ENCODE measurements at places on chromosomes 2 and 18. TPM values are rescaled to one million over a fixed set of nuclear protein-coding genes. Genes with fewer than 3 reads are reported as not detected.

DNA sequence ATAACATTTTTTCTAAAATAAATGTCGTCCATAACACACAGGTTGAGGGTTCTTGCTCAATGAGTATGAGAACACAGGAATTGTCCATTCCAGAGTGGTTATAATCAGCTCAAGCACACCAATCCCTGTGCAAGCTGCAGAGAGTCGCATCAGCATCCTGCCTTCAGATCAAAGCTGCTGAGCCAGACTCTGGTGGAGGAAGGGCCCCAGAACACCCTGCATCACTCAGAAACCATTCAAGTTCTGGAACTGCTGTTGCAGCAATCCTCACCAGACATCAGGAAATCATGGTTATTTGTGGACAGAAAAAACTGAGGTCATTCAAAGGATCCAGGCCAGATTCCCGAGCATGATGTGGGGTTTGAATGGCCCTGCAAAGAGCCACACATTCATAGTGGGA lies 44.5 kb downstream of the DNER start:
- DNase-seq: no peak

GRCh38 chr18:26963292-26963691 lies 97.8 kb upstream of the AQP4 start:
- no peak for DNase-seq

- DNase-seq: no peak
Measured at GRCh38 chr2:239329972-239330572, 70.7 kb downstream of the HDAC4 start.

DNA sequence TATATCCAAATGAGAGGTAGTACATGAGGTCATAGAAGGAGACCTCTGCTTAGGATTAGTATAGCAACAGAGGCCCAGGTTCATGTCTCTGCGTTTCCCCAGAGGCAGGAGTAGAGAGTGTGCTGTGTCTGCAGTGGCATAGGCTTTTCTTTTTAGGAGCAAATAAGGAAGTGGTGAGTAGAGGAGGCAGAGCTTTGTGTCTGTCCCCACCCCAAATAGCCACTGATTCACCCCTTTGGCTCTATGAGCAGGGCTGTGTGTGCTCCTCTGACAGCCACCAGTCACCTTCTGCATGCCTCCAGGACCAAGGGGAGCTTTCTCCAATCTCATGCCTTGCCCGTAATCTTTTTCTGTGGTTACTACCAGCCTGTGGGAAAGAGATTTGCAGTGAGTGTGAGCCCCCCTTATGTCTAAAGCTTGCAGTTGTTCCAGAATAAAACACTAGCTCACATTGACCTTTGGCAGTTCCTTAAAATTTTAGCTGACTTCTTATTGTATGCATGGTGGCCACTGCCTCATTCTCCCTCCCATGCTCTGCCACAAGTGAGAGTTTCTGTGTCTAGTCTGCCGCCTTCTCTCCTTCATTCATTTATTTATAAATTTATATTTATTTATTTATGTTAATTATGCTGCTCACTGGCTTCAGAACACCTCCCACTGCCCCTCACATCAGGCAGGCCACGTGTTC lies 23.5 kb upstream of the ELAC1 start:
- no peak for DNase-seq

GRCh38 chr2:12603781-12604295 lies 112.9 kb upstream of the TRIB2 start:
- no peak for DNase-seq

- DNase-seq: no peak
Measured at GRCh38 chr2:160918906-160919503, 241.2 kb upstream of the TANK start.

DNA sequence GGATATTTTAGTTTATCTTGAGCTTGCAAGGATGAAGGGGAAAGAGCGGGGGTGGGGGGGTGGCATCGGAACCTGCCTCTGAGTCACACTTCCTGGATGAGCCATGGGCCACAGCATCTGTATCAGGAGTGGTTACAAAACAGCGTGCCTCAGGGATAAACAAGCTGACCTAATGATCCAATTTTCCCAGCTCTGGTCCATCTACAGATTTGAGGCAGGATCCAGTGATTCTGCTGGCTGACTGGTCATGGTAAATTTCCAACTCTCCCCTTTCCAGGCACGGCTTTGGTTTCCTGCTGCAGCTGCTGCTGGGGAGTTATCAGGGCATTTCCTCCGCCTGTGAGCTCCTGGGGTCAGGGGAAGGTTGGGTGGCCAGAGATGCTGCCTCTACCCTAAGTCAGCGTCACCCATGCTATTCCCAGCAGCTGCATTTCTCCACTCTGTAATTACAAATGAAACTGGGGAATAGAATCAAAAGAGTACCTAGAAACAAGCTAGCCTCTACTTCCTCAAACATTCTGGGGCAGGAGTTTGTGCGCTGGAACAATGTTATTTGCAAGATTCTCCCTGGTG lies 4.7 kb upstream of the HPCAL1 start:
- DNase-seq: no peak

The ALPI gene
- polyA plus RNA-seq: 0.06 TPM

The MERTK gene
- 5.4 TPM for polyA plus RNA-seq

The CXCR1 gene
- not detected for polyA plus RNA-seq

Data from left renal pelvis (tissue), 4 donors.